ENCODE measurements at places on chromosomes 6 and 20. TPM values are rescaled to one million over a fixed set of nuclear protein-coding genes. Genes with fewer than 3 reads are reported as not detected.

The GSTA3 gene
- total RNA-seq = 12.4 TPM

The SNRPB2 gene
- 26.9 TPM for total RNA-seq

The RCAN2 gene
- 6.7 TPM for total RNA-seq

The ZSCAN16 gene
- total RNA-seq = 7.6 TPM

The SOBP gene
- 0.45 TPM for total RNA-seq

The FLRT3 gene
- 21.8 TPM for total RNA-seq

The CLPSL2 gene
- not detected for total RNA-seq

The ETV7 gene
- 5.9 TPM for total RNA-seq

The SSR1 gene
- 41.2 TPM for total RNA-seq

The BTNL2 gene
- total RNA-seq = not detected

The ANKRD66 gene
- total RNA-seq = not detected

DNA sequence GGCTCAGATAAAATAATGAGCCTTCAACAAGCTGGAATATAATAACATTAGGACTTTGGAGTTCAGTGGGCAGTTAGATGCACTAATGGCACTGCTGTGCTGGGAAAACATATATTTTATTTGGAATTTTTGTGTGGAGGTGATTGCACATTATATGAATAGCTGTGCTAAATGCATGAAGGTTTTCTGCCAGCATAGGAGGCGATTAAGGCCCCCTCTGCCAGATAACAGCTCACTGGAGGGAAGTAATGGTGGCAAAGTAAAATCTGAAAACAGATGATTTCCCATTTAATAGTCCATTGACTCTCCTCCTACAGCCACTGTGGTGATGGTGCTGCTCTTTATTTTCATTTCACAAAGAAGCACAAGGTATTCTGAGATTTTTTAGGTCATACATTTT is 326.0 kb downstream of the GRIK2 start:
- no peak for DNase-seq

GRCh38 chr20:23128461-23129125 is 42.5 kb upstream of the CD93 start:
- peak; percentile 40 for DNase-seq

- DNase-seq = no peak
Measured at GRCh38 chr6:157610451-157610999, 212.5 kb upstream of the SNX9 start.

- no peak for DNase-seq
Measured at GRCh38 chr6:11730641-11731040, 48.0 kb downstream of the ADTRP start.

- no peak for DNase-seq
Measured at GRCh38 chr6:141610741-141611140, 522.0 kb upstream of the GJE1 start.

GRCh38 chr6:22366214-22366613 is 69.4 kb upstream of the PRL start:
- no peak for DNase-seq

DNA sequence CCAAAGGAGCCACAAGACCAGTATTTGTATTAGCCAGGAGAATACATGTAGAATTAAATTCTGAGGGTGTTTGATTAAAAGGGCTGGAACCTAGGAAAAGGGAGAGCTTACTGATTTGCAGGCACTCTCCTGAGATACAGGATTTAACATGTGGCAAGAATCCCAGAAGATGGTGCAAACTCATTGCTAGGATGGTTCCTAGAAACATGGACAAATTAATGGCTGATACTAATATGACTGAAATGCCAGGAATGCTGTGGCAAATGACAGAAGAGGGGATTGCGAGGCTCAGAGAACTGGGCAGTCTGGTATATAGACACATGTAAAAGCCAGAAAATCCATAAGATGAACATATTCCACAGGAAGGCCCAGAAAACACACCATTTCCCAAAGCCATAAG is 118.1 kb downstream of the RWDD2A start:
- DNase-seq = no peak

- no peak for DNase-seq
Measured at GRCh38 chr6:135236732-135237131, 55.6 kb downstream of the MYB start.

DNA sequence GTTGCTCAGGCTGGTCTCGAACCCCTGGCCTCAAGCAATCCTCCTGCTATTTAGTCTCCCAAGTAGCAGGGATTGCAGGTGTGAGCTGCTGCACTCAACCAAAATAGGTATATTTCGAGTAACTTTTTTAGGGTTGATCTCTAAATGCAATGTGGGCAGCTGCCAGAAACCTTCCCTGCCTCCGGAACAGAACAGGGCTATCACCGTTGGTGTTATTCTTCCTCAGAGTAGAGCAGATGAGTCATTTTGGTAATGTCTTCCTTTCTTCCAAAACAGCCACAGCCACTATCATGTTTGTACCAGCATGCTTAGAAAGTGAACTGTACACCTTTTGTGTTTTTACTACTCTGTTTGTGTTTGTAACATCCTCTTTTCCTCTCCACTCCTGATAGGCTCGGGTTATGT is 44.1 kb downstream of the SNX9 start:
- no peak for DNase-seq

GRCh38 chr6:129670634-129671033 is 39.3 kb downstream of the ARHGAP18 start:
- no peak for DNase-seq

GRCh38 chr6:149075616-149076354 is 241.7 kb upstream of the TAB2 start:
- DNase-seq = no peak

DNA sequence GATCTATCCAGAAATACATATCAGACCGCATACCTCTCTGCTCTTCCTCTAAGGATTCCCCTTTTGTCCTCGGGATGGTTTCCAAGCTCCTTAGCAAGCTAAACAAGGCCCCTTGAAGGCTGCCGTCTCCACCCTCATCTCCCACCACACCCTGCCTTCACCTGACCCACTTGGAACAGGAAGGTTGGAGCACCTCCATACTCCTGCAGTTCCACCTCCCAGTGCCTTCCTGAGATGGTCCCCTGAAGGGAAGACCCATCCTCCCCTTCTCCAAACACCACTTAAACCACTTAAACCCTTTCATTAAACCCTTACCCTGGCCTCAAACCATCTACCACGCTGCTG is 8.5 kb upstream of the POU5F1 start:
- no peak for DNase-seq

- DNase-seq = no peak
Measured at GRCh38 chr20:32457479-32457986, 99.4 kb downstream of the ASXL1 start.

DNA sequence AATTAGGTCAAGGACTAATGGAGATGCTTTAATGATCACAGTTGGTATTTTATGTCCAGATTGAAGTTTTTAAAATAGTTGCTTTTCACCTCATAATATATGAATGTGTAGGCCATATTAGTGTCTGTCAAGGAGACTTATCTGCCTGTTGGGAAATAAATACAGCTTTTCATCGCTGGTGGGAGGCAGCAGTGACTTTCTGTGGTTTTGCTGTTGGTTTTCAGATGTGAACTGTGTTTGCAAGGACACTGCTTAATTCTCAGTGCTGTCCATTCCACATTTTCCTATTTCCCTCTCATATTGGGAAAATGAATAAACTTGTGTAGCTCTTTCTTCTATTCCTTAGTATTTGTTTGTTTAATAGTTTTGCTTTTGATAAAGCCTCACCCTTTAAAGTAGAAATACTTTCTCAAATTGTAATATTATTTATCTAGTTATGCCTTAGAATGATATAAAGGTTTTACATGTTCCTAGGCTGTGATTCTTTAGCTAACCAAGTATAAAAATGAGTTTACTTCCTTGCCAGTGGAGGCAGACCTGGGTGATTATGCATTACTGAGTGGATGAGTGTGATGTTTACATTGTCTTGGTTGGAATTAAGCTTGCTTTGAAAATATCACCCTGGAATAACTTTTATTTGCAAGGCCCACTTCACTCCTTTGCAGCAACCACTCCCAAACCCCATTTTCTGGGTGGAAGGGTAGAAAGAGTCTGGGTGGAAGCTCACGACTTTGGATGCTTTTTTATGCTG is 3.3 kb downstream of the PLCB4 start:
- no peak for DNase-seq

- no peak for DNase-seq
Measured at GRCh38 chr20:23223908-23224580, 126.5 kb upstream of the NXT1 start.

DNA sequence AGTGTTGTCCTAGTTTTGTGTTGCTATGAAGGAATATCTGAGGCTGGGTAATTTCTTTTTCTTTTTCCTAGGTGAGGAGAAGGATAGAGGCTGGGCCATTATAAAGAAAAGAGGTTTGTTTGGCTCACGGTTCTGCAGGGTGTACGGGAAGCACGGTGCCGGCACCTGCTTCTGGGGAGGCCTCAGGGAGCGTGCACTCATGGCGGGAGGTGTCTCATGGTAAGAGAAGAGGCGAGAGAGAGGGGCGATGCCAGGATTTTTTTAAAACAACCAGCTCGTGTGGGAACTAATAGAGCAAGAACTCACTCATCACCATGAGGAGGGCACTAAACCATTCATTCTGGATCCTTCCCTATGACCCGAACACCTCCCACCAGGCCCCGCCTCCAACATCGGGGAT is 14.2 kb upstream of the NPBWR2 start:
- DNase-seq = peak; percentile 26

DNA sequence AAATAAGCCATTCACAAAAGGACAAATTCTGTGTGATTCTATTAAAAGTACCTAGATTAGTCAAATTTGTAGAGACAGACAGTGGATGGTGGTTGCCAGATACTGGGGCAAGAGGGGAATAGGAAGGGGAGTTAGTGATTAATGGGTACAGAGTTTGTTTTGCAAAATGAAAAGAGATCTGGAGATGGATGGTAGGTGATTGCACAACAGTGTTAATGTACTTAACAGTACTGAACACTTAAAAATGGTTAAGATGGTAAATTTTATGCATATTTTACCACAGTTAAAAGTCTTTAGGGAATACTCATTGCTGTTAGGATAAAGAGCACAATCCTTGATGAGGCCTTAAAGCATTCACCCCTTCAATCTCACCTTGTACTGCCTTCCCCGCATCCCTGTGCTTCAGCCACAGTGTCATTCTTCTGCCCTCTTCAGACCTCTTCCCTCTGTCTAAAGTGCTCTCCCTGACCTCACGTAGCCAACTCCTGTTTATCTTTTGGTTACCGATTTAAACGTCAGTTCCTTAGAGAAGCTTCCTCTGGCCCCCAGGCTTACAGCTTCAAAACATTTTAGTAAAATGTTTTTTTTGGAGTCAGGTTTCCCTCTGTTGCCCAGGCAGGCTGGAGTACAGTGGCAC is 11.8 kb downstream of the PSMF1 start:
- DNase-seq = no peak

DNA sequence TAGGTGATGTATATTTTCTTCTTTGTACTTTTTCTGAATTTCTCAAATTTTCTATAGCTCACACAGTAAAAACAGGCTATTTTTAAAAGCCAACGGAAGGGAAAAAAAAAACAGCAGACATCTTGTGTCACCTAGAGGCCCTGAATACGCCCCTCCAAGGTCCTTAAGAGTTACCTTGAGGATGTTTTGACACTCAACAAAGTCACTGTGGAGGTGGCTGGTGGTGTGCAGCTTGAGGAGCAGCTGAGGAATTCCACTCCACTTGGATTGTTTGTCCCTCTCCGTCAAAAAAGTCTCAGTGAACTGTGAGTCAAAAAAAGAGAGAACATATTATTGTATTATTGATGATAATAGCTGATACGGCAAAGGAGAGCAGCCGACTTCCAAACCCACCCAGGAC is 14.7 kb downstream of the TRPC4AP start:
- DNase-seq = no peak

DNA sequence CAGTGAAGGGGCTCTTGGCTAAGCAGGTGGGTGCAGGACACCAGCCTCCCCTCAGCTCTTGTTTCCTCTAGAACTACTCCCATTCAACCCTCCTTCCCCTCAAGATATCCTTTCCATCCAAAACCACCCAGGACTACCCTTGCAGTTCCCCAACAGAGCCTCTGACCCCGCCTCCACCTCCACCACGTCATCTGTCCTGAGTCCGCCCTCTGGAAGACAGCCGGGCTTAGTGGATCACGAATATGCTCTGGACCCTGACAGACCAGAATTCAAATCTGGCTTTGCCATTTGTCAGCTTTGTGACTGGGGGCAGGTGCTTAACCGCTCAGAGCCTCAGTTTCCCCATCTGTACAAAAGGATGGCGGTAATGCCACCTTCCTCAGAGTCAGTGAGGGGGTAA is 31.4 kb downstream of the TFEB start:
- no peak for DNase-seq

- DNase-seq = no peak
Measured at GRCh38 chr6:127291495-127291894, 24.8 kb downstream of the RNF146 start.

DNA sequence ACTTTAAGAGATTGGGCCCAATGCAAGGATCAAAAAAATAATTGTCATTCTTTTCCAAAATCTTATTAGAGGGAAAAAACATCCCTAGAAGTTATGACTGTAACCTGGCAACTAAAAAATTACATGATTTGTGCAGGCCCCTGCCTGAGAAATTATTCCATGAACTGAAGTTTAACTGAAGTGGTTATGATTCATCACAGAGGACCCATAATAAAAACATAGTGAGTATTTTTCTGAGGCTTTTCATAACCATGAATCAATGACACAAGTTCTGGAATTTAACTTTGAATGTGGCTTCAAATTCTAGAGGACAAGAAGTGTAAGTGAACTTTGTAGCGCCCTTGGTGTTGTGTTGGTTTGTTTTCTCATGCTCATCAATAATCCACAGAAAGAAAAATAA is 31.1 kb upstream of the CARMIL1 start:
- DNase-seq = no peak

DNA sequence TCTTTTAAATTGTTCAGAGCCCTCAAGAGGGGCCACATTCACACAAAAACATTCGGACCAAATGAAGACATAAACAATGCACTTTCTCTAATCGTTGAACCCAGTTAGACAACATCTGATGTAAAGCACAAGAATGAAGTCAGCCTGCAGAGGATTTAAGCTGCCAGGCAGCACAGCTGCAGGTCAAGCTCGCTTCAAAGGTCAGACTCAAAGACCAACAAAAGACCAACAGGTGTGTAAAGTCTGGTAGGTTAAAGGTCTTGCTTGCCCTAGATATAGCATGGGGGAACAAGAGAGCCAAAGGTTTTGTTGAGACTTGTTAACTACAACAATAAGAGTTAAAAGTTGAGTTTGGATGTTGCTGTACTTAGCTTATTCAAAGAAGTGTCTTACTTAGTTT is 26.7 kb upstream of the MYLIP start:
- DNase-seq = no peak
